ENCODE measurements at places on chromosomes 6 and 20.

- no peak for DNase-seq
These were observed 302.8 kb upstream of the RNF217 start for GRCh38 chr6:124659427-124659826.

- DNase-seq: peak; percentile 67
These were observed 712 bp downstream of the DEK start for GRCh38 chr6:18263418-18264218.

DNA sequence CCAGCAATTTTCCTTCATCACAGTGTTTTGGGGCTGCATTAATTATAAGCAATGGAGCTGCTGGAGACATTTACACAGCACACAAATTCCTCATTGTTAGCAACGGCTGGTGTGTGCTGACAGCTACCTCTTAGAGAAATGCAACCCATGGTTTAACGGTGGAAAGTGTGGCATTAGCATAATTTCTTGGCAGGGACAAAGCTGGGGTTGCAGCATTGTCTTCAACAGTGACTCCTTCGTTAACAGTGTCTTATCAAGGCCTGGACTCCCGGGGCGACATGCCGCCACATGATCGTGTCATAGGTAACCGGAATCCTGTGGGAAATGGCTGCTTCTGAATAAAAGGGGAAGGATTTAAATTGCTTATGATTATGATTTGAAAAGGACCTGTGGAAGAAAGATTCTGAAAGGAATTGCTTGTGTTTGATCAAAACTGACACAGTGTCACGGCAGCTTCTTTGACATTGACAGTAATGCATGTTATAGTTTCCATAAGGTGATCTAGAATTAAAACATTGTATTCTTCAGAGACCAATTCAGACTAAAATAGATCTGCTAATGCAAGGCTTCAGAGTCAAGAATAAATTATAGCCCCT lies 128.0 kb downstream of the UST start:
- DNase-seq: no peak

DNA sequence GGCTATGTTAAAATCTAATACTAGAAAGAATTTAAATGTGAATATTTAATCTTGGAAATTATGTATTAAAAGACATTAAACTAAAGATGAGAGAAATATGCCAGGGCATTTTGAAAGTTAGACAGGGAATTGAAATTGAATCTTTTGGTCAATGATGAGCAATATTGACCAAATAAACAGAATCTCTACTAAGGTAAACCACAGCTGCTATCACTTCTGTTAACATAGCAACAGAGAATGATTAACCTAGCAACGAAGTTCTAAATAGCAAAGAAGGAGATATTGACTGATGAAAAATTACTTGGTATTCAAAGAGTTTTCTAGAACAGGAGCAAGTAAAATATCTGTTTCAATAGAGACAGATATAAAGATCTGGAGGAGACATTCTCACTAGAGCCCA lies 45.2 kb upstream of the RSPO3 start:
- no peak for DNase-seq

GRCh38 chr6:2970034-2970685 lies 1.2 kb downstream of the SERPINB6 start:
- DNase-seq: no peak

GRCh38 chr20:1934156-1934555 lies 38.9 kb downstream of the SIRPA start:
- no peak for DNase-seq

- DNase-seq: no peak
These were observed 10.9 kb downstream of the GOPC start for GRCh38 chr6:117591405-117591804.

- DNase-seq: no peak
These were observed 5.1 kb upstream of the CALHM6 start for GRCh38 chr6:116456106-116456505.

- DNase-seq: no peak
These were observed 1.5 kb upstream of the ERVFRD-1 start for GRCh38 chr6:11113038-11113437.

GRCh38 chr6:56595490-56596122 lies 47.1 kb downstream of the DST start:
- peak; percentile 50 for DNase-seq

DNA sequence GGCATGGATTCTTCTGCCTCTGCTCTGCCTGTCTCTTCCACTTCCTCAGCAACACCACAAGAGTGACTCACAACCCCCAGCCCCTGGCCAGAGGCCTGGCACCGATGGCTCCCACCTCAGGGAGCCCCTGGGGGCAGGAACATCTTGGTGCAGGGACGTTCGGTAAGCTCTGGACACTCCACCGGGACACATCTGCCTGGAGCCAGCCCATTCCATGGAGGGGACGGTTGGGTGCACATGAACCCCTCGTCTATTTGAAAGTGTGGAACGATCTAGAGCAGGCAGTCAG lies 246.5 kb downstream of the ERMARD start:
- DNase-seq: no peak

DNA sequence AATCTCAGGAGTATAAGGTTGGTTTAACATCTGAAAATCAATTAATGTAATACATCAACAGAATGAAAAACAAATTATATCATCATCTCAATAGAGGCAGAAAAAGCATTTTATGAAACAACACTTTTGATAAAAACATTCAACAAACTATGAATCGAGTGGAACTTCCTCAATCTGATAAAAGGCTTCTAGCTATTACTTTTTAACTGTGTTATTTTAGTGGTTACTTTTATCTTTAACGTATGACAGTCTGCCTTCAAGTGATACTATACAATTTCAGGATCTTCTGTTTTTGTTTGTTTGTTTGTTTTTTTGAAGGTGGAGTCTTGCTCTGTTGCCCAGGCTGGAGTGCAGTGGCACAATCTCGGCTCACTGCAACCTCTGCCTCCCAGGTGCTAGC lies 73.7 kb downstream of the ZFAND3 start:
- DNase-seq: no peak

GRCh38 chr6:1612299-1612973 lies 2.7 kb downstream of the FOXC1 start:
- no peak for DNase-seq

DNA sequence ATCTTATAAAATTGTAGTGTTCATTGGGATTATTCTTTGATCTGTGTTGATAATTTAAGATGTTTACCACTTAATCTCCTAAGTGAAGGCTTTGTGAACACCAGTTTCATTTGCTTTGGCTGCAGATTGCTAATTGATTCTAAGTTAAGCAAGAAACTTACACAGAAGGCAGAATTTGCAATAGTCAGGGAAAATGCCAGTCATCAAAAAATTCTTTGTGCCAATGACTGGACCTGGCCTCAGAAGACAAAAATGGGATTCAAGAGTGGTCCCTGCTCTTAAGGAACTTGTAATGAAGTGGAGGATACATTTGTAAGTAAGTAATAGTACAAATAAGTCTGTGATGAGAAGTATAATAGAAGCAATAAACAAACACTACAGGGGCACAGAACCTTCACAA lies 63.3 kb upstream of the EXOC2 start:
- no peak for DNase-seq

DNA sequence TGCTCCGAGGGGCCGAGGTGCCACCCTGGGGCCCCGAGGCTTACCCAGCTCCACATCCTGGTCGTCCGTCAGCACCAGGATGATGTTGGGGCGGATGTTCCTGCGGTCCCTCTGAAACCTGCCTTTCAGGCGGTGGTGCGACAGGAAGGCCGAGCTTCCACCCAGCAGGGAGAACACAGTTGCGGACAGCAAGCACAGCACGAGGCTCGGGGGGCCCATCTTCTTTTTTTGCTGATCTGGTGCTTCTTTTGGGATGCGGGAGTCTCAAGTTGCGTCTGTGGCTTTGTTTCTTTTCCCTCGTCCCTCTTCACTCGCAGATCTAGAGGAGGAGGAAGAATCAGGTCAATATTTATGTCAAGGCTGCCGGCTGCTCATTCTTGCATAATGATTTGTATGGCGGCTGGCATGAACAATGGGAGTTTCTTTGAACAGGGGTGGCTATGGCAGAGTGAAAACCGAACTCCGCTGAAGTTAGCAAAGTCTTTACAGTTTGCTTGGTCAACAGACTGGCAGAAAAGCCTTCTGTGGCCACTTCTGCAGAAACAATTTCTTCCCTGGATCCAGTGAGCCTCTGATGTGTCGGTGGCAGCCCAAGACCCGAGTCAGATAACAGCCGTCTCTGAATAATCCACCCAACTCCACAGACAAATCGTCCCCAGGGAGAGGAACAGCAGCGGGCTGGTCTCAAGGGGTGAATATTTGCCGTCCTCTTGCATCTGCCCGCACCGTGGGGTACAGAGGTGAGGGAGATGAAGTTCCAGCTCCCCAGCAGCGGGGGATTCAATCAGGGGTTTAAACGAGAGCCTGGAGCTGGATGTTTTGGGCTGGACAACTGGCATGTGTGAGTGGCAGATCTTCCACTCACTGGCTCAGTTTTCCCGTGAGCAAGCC lies 27.9 kb downstream of the SULF2 start:
- no peak for DNase-seq

DNA sequence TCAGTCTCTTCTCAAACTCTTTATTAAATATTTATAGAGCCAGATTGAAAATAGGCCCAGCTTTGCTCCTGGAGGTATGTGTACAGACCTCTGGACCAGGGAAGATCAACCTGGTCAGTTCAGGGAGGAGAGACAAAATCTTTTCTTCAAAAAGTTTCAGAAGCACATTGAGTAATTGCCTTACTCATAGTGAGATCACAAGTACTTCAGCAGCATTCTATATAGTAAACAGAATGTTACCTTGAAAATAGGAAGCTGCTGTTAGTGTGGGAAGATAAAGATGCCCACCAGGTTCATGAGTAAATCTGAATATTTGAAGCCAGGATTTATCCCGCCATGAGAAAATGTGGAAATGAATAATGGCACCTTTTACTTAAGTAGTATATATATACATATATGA lies 665.9 kb upstream of the CITED2 start:
- no peak for DNase-seq

DNA sequence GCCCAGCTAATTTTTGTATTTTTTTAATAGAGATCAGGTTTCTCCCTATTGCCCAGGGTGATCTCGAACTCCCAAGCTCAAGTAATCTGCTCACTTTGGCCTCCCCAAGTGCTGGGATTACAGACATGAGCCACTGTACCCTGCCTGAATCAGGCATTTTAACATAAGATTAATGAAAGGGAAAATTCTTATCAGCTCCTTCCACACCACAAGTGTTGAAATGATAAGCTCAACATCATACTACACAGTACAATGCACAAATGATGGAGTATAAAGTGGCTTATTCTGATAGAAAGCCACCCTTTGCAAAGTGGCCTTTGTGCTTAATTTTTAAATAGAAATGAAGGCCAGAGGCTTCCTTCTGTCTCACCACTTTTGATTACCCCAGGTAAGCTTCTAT lies 71.3 kb upstream of the MCHR2 start:
- no peak for DNase-seq

DNA sequence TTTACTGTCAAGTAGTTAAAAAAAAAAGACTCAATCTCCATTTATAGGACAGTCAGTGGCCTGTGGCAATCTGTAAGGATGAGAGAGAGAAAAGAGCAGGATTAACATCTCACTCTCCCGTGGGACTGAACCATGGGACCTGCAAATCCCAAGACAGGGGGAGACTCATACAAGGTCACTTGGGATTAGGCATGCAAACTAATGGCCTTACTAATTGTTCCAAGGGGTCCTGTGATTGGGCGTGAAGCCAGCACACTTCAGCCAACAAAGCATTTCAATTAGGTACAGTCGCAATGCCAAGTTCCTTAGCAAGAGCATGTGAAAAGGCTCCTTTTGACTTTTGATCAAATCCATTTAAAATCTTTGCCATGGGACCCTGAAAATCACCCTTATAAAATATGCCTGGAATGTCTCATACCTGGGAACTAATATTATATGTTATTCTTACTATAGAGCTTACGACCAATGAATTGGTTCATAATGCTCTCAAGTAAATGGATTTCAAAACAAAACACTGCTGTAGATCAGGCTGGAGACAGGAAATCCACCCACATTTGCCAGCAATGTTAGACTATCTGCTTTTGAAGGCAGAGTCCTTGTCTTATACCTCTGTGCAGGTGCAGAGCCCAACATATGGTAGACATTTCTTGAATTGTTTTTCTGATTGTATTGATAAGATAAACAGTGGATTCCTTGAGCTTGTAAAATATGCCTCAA lies 412.5 kb downstream of the GJA1 start:
- DNase-seq: no peak

GRCh38 chr20:41004531-41005360 lies 23.9 kb upstream of the TOP1 start:
- DNase-seq: no peak

GRCh38 chr6:87401832-87402231 lies 5.9 kb upstream of the CFAP206 start:
- DNase-seq: no peak

DNA sequence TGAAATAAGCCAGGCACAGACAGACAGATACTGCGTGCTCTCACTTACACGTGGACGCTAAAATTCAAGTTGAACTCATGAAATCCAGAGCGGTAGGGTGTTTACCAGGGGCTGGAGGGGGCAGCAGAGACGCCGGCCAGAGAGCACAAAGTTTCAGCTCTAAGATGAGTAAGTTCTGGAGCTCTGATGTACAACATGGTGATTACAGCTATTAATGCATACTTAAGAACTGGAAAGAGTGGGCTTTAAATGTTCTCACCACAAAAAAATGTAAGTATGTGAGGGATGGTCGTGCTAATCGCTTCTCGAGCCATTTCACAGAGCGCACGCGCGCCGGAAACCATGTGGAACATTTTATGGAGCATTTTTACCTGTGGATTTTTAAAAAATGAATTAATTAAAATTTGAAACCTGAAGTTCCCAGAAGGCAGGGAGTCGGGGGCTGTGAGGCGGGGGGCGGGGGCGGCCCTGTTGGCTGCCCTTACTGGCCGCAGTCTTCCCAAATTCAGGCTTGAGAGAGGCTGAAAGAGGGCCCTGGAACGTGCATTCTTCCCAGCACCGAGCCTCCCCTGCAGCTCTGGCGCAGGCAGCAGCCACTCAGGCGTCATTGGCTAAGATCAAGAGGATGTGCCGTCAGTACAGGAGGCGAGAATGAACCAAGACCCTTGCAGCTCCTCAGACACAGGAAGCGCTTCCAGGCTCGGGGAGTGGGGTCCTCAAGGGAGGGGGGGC lies 8.5 kb upstream of the SLCO4A1 start:
- no peak for DNase-seq

DNA sequence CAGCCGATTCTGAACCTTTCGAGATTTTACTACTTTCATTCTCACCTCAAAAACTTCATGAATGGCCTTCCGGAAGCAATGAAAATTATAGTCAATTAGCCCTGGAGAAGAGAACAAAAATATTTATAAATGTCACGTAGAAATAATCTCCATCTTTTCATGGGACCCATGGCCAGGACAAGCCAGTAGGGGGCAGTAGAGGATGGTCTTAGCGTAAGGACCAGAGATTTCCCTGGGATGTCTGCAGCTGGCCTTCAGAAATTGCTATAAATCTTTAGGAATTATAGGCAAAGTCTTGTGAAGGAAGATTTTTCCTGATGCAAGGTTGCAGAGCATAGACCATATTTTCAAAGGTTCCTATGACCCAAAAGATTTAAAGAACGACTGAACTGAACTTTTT lies 15.6 kb upstream of the UBE2J1 start:
- peak; percentile 63 for DNase-seq

DNA sequence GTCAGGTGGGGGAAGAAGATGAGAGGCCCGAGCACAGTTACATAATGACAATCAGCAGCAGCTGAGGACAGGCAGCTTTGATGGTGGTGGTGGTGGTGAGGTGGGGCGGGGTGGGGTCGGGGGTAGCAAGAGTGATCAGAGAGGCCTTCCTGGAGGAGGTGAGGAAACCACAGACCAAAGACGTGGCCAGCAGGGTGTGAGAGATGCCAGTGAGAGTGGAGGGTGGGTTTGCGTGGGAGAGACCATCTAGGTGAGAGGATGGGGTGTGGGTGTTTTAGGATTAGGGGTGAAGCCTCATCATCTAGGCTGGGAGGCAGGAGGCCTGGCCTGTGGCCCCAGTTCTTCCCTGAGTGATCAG lies 76.0 kb upstream of the TOX2 start:
- DNase-seq: no peak

Measured in activated T-cell treated with anti-CD3 and anti-CD28 coated beads, Interleukin-2, amount 50 U/mL, for 24 hours (primary cell).